ENCODE measurements at places on chromosomes 2 and 18.

GRCh38 chr2:111666160-111666559 is 217.8 kb downstream of the ANAPC1 start:
- no peak for DNase-seq

GRCh38 chr2:120708944-120709607 is 26.6 kb upstream of the GLI2 start:
- no peak for DNase-seq

DNA sequence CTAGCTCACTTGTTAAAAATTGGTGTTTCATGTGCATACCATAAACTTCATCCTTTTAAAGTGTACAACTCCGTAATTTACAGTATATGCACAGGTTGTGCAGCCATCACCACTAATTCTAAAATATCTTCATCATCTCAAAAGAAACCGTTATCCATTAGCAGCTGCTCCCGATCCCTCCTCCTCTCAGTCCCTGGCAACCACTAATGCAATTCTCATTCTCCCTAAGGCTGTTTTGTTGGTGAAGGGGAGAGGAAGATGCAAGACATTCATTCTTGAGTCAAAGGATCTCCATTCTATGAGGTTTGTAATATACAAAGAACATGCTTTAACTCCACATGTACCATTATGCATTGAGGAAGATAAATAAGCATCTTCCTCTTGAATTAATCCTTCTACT is 48.6 kb downstream of the RNU4ATAC start:
- no peak for DNase-seq

DNA sequence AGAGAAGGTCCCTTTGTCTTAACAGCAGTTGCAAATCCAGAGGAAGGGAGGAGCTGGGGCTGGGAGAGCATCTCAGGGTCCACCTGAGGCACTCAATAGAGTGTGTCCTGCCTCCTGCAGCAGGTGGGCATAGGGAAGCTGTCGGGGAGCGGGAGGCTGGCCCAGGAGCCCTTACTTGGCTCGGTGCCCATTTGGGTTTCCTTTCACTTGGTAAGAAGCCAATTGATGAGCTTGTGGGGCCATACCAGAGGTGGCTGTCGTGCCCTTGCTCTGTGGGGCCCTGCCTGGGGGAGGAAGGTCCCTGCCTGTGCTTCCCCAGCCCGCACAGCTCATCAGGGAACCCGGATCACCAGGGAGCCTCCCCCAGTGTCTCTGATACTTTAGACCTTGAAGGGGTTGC is 229.7 kb downstream of the DYSF start:
- no peak for DNase-seq

GRCh38 chr18:37422596-37422995 is 143.0 kb downstream of the CELF4 start:
- DNase-seq: no peak

- DNase-seq: peak; percentile 91
Measured at GRCh38 chr2:239267288-239267951, 133.4 kb downstream of the HDAC4 start.

DNA sequence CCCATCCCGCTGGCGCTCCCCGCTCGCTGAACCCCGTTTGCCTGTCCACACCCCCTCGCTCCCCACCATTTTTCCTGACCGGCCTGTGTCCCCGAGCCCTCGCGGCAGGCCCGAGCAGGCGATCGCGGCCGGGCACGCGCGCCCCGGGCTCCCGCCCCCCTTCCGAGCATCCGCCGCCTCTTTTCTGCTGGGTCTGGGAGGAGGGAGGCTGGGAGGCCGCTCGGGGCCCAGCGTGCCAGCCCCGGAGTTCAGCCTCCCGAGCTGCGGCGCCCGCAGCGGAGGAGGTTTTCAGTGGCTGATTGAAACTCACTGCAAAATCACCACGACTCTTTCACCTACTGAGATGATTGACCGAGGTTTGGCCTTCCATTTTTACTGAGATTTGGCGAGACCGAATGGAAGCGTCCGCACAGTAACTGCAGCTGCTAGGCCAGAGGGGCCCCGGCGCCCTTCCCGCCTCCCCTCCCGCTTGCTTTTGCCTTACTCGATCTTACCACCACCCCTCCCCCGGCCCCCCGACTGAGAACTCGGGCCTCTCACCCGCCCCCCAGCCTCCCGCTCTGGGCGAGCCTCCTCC is 4.8 kb downstream of the SOX11 start:
- DNase-seq: peak; percentile 20

DNA sequence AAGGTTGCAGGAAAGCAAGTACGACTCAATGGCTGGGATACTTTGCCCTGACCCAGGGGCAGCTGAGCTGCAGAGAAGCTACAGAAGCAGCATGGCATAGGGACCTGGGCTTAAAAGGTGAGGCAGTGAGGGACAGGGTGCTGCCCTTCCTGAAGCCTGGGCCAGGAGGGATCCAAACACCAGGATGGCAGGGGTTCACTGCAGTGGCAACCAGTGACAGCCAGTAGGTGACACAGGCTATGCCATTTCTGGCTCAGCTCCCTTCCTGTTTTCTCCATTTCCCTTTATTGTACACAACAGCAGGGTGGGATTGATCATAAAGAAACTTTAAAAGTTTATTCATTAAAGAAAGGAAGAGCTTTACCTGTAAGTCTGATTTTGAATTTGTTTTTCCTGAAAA is 48.8 kb downstream of the CABYR start:
- DNase-seq: no peak

- DNase-seq: no peak
Measured at GRCh38 chr2:64692401-64692800, 38.7 kb upstream of the SERTAD2 start.

DNA sequence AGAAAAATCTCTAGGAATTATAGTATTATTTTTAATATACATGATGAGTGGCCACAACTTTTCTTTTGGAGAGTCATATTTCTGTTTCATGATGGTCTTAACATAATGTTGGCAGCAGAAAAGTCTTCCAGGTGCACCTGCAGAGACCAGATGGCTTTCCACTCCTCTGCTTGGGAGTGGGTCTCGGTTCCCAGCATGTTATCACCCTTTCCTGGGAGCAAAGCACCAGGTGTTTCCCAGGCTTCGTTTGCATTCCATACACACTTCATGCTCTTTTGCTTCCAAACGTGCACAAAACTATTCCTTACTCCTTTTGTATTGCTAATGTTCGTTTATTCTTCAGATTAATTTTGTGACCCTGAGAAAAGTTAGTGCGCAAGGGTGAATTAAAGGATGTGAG is 305.2 kb downstream of the CDH2 start:
- no peak for DNase-seq

DNA sequence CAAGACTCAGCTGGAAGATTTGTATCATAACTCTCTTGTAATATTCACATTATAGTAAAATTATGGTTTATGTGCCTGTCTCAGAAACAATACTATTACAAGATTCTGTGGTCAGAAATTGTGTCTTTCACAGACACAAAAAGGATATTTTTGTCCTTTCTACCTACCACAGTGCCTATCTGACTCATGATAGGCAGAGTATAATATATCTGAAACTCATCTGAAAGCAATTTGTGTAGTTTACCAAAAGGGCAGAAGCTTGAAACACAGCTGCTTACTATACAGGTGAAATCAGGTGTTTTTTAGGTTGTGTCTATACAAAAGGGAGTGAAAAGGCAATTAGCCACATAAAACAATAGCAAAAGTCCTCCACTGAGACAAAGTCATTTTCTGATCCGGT is 10.9 kb downstream of the TMEM200C start:
- DNase-seq: no peak

DNA sequence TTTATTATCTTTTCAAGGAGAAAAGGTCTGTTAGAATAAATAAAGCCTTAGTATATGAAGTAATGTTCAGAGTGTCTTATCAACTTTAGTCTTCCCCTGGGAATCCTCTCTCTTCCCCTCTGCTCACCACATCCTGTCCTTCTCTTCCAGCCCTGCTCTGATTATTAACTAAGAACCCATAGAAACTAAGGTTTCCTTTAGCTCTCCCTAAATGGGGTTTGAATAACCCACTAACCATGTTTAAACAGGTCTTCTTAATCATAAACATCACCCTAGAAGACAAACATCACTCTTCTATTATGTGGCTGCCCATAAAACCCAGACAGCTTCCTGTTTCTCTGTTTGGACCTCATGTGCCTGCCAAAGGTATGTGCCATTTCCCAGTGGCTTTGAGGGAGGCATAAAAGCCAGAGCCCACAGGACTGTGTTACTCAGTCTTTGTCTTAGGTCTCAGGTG is 50.1 kb downstream of the SLC14A1 start:
- no peak for DNase-seq

- peak; percentile 70 for DNase-seq
Measured at GRCh38 chr2:234025466-234025865, 25.0 kb upstream of the SPP2 start.

DNA sequence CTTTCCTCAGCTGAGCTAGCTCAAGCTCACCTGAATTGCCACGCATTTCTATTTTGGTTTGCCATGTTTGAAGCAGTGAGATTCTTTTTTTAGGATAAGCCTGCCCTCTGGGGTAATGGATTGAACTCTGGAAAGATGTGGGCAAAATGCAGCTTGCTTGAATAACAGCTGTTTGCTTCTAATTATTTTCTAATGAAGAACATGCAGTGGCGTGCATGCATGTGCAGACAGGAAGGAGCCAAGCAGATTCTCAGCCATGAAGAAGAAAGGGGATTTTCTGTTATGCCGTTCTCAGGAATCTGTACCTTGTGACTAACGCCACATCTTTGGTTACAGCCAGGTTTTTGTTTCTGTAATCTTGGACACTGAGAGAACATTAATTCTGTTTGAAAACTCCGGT is 171.2 kb downstream of the ANTXR1 start:
- no peak for DNase-seq

- DNase-seq: no peak
Measured at GRCh38 chr2:121334581-121335293, 49.7 kb upstream of the TFCP2L1 start.

DNA sequence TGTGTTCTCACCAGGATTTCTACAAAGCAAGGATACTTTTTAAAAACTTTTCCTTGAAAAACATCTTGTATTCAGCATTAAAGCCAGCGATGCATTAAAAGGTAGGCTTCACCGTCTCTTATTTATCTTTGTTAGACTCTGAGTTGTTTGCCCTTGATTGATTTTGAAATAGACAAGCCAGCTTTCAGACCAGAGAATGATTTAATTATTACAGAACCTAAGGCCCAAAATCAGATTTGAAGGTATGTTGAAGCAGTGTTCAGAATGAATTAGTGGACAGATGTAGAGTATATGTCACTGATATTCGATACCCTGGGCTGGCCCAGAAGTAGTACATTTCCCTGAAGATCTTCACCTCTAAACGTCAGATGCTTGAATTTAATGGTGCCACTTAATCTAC is 136.4 kb downstream of the THSD7B start:
- DNase-seq: no peak

GRCh38 chr2:28052691-28053090 is 162.2 kb downstream of the BABAM2 start:
- no peak for DNase-seq

DNA sequence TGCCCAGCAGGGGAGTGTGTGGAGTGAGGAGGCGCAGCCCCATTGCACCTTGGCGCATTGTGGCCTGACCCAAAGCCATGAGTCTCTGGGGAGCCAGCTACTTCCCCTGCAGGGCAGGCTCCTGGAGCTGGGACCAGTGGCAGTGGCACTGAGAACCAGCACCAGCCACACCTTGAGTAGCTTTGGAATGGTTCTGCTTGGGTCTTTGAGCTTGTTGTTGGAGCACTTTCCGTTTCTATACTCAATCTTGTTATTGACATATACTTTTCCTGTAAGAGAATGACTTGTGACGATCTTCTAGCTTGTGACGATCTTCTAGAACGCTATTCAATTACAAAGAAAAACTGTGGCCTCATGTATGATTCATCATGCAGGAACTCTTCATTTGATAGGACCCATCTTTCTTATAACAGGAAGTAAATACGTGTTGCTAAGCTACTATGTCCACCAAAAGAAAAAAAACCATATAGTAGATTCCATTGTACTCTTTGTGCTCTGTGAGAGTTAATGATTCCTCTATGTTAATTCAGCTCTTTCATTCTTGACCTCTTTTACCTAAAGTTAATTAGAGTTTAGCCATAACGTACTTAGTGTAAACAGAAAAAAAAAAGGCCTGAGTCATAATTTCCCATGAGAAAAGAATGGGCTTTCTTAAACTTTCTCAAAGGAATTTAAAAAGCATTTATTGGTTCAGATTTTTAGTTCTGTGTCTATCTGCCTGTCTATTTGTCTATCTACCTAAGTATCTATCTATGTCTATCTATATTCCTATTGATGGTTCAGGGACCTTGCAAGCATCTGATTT is 113.1 kb downstream of the GATA6 start:
- no peak for DNase-seq

DNA sequence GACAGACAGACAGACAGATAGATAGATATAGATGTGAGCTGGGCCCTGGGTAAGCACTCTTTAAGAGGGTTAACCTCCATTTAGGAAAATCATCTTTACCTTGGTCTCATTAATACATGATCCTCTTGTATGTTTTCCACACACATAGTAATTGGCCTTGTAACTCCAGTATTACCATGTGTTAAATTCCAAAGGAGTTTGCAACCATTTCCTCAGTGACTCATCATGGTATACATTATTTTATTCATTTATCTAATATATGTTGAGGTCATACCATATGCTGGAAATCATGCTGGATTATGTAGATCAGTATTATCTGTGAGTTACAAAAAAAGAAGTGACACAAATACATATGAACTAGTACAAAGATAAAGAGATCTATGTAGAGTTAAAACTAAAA is 504.3 kb downstream of the DCC start:
- no peak for DNase-seq

- no peak for DNase-seq
Measured at GRCh38 chr2:159208438-159208837, 78.1 kb downstream of the WDSUB1 start.

DNA sequence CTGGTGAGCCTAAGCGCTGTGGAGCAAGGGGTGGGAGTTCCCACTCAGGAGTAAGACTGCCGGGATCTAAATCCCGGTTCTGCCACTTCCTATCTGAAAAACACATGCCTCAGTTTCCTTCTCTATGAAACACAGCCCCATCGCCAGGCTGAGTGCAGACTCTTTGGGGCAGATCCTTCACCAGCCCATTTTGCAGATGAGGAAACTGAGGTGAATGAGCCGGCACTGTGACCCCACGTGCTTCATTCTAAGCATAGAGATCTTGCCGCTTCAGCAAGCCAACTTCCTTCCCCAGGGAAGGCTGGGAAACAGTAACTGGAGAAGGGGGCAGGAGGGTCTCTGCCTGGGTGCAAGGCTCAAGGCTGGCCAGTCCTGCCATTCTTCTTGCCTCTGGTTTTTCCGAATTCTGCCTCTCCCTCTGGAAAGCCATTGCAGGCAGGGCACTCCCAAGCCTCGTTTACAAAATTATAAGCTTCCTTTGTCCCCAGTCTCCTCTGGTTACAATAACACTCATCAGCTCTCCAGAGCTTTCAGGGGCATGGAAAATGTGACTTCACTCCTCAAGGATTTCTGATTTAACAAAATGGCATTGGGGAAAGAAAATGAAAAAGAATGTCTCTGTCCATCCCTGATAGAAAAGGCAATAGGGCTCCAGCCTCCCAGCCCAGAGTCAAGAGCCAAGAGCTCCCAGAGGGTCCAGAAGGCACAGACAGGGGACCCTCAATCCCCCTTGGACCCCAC is 249.2 kb downstream of the TNS1 start:
- DNase-seq: no peak
